ENCODE measurements at places on chromosomes 7 and 10. TPM values are rescaled to one million over a fixed set of nuclear protein-coding genes. Genes with fewer than 3 reads are reported as not detected.

Gene UCN3
- total RNA-seq = not detected

Gene GPR158
- not detected for total RNA-seq

Gene GFRA1
- not detected for total RNA-seq

Gene C10orf90
- total RNA-seq = not detected

Gene CDHR1
- total RNA-seq = 0.12 TPM

Gene ZNF365
- 3.4 TPM for total RNA-seq

Gene CDK6
- 61.5 TPM for total RNA-seq

Gene CTTNBP2
- total RNA-seq = not detected

Gene SFTPD
- total RNA-seq = not detected

Gene CRYGN
- not detected for total RNA-seq

Gene VIPR2
- not detected for total RNA-seq

Gene DENND2A
- not detected for total RNA-seq

Gene ZNF467
- 8.4 TPM for total RNA-seq

Gene NPC1L1
- 0.08 TPM for total RNA-seq

Gene DNAJC12
- total RNA-seq = not detected

Gene SEMA3D
- not detected for total RNA-seq

Gene ERCC6
- 38.5 TPM for total RNA-seq

Gene SPDYE1
- total RNA-seq = 0.18 TPM

Gene C7orf33
- not detected for total RNA-seq

Gene PHF14
- 27.1 TPM for total RNA-seq

Gene FAM25G
- total RNA-seq = not detected

Gene CYP26A1
- total RNA-seq = not detected

Gene HMX3
- total RNA-seq = not detected

Gene CACNB2
- not detected for total RNA-seq

Data from T-helper 17 cell (primary cell).